Chondrocyte (in vitro differentiated cells): ENCODE measurements at places on chromosomes 3 and 15. TPM values are rescaled to one million over a fixed set of nuclear protein-coding genes. Genes with fewer than 3 reads are reported as not detected.

The ATP13A4 gene
- total RNA-seq, result not detected in 3 replicates

The MEIS2 gene
- 28.3 to 76.9 TPM (median 30.2 TPM) in 3 replicates for total RNA-seq

GRCh38 chr15:93887151-93887550 lies 344.2 kb upstream of the MCTP2 start:
- DNase-seq, result no peak

DNA sequence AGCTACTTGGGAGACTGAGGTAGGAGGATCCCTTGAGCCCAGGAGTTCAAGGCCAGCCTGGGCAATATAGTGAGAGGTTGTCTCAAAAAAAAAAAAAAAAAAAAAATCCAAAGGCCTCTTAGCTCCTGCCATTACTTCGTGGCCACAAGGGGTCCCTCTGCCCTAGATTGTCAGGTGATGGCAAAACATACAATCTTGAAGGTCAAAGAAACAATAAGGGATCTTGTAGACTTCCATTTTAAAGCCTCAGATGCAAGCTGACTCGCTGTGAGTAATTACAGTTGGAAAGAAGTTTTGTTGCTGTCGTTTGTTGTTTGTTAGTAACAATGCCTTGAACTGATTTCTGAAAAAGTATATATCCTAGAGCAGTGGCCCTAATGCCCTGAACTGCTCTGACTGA lies 55.9 kb upstream of the PLCL2 start:
- no peak for DNase-seq

- DNase-seq, result no peak
Observed at GRCh38 chr3:133776794-133777438, 28.7 kb upstream of the SRPRB start.

DNA sequence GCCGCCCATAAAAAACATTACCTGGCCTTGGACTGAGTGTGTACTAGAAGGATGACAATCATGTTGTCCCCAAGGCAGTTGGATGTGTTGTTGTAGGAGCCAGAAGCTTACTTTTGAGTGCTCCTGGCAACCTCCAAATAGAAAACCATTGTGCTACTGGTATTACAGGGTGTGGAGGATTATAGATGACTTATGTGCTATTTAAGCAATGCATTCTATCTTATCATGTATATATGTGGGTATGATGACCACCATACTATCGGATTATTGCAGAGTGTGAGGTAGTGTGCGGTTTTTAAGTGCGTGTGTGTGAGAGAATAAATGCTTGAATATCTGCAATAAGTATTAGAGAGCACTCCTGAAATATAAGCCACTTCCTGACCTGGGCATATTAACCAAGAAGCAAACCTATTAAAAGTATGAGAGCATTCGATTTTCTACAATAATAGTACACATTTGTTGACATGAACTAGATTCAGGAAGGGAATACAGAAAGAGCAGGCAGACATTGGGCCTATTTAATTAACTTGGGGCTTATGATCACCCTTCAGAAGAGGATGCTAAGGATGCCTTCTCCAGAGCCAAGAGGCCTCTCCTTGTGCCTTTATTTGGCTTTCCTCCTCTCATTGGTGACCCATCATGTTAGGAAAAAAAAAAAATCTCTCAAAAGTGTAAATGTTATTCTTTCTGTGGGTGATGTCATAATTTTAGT lies 11.7 kb upstream of the MBNL1 start:
- DNase-seq, result no peak

DNA sequence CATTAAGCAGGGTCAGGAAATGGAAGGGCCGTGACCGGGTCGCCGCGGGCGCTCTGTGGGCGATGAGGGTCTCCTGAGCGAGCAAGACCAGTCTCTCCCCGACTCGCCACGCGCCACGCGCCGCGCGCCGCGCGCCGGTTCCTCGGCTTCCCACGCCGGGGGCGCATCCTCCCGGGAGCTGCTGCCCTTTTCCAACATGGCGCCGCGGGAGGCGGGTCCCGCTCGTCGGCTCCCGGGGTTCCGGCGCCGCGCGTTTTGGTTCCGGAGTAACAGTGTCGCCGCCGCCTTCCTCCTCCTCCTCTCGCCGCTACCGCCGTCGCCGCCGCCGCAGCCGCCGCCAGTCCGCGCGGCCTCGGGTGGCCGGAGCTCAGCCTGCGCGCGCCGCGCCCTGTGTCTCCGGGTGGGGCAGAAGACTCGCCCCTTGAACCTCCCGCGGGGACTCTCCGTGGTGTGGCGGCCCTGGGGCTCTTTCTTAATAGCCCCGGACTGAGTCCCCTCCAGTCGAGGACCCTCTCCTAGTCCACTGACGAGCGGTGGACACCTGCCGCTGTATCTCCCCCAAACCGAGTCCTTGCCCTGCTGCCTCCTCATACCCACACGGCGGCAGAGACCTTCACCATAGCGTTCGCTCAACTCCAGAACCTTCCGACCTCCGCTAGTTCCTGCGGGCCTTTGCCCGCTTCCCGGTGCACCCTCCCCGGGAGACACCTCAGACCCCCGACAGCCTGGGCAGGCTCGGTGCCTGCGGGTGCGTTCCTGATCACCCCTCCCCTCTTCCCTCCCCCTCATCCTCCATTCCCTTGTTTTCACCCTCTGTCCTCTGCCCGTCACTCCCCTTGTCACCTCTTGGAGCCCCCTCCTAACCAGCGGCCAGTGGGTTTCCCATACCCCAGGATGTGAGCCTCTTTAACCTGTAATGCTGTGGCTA lies at the start of gene MAP2K5:
Gene MAP2K5 (plus strand): TSS at position 284 of the 928 bp plus-strand sequence. CDS start 633 bp downstream, at position 917.
- DNase-seq, result peak; percentile 95

DNA sequence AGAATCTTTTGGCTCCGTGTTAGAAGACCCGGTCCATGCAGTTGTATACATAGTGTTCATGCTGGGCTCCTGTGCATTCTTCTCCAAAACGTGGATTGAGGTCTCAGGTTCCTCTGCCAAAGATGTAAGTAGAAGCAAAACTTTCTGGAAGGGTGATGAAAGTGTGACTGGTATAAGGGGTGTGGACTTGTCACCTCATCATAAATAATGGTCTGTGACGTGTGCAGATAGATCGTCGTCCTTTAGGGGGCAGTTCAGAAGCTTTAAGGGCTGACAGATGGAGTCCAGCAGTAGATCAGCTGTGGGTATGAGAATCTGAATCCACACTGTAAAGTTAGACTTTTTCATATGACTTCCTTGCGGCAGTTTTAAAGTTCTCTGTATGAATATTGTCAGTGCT lies 15.3 kb downstream of the SEC61A1 start:
- DNase-seq, result no peak

DNA sequence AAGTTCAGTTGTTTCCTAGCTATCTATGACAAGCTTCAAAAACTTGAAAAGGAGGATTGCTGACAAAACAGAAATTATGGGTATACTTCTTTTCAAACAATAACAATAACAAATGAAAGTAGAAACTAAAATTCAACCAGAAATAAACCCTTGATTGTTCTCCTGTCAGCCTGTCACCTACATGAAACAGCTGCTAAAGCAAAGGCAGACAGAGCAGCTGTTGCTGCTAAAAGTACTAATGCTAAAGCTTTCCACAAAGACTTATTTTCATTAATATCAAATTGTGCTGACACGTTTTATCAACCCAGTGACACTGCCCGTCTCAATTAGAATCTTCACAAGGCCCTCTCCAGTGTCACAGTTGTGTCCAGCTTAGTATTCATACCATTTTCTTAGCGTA lies 533.2 kb upstream of the GBE1 start:
- no peak for DNase-seq

- no peak for DNase-seq
Observed at GRCh38 chr3:9149566-9149965, 99.9 kb downstream of the SRGAP3 start.

DNA sequence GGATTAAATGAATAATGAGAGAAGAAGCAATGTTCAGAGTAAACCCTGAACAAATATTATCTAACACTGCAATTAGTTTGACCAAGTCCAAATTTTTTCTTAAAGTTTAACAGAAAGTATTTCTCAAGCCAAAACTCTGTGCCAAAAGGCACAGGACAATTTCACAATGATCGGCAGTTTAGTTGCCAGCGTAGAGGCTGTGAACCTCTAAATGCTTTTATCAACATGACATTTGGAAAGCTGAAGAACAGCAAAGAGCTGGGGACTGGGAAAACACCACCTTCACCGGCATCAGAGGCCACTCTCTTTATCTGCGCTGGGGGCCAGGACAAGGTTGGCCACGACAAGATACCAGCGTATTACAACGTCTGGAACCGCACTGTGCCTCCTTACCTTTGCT lies 125.6 kb downstream of the ADAMTS17 start:
- no peak for DNase-seq

- DNase-seq, result no peak
Observed at GRCh38 chr15:27341780-27342343, 370.9 kb downstream of the GABRG3 start.

GRCh38 chr3:187072511-187072910 lies 66.8 kb downstream of the RPL39L start:
- DNase-seq, result no peak
